ENCODE measurements at places on chromosomes 1 and 21. TPM values are rescaled to one million over a fixed set of nuclear protein-coding genes. Genes with fewer than 3 reads are reported as not detected.

Gene SLC27A3
- 3.2 TPM for total RNA-seq

Gene KIAA0040
- total RNA-seq: 94.0 TPM

Gene OR14A16
- not detected for total RNA-seq

Gene LAMB3
- total RNA-seq: 3,299 TPM

Gene OR10J1
- total RNA-seq: not detected

Gene KRTAP10-3
- not detected for total RNA-seq

Gene TTC34
- 0.17 TPM for total RNA-seq

Gene C1orf141
- total RNA-seq: not detected

Gene PODN
- not detected for total RNA-seq

Gene CFHR5
- total RNA-seq: not detected

Gene TOE1
- total RNA-seq: 9.0 TPM

Gene RIPPLY3
- total RNA-seq: 0.13 TPM

Gene SMPDL3B
- 3.6 TPM for total RNA-seq

Gene TEKT2
- not detected for total RNA-seq

Gene CR1L
- total RNA-seq: not detected

Gene OLFML3
- 0.83 TPM for total RNA-seq
